ENCODE measurements at places on chromosomes 4 and X.

- peak; percentile 85 for DNase-seq
Observed at GRCh38 chr4:83019794-83020494, 9.3 kb upstream of the LIN54 start.

GRCh38 chrX:20037186-20037585 is 46.3 kb upstream of the BCLAF3 start:
- DNase-seq, result no peak

DNA sequence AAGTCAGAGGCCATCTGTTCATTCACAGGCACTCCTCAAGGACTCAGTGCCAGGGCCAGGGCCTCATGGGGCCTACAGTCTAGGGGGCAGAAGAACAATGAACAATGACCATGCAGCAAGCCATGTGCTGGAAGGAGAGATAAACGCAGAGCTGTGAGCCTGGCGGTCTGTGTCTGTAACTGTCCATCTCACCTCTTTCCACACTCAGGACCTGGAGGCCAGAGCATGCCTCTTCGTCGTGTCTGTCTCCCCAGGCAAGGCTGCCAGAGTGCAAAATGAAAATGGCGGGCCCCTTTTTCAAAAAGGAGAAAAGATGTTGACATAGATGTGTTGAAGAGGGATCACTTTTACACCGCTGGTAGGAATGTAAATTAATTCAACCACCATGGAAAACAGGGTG is 78.5 kb downstream of the MSX1 start:
- DNase-seq, result no peak

DNA sequence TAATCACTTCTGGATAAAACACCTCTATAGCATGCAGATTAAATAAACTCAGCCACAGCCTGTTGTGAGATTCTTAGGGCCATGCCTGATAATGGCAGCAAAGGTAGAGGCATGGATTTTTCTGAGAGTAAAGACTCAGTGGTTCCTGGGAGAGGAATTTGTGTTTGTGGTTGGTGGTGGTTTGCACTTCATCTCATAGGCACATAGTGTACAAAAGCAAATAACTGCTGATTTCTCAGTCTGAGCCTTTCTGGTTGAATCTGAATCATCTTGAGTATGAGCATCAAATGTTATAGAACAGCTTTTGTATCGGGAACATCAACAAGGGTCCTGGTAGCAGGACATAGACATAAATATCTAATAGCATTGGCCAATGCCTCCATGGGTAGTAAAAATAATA is 274.3 kb downstream of the FRMPD4 start:
- no peak for DNase-seq

DNA sequence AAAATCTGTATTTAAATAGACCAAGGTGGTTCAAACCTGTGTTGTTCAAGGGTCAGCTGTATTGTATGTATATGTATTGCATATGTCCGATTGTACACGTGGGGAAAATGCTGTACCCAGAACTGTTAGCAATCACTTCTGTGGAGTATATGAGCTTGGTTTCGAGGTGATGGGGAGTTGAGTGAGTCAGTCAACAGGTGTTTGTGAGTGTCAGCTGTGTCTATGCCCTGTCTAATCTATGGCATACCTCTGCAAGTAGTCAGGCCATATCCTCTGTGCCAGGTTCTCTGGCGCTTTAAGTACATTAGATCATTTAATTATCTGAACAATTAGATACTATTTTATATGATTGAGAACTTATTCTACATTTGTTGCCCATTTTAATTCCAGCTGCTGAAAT is 7.4 kb downstream of the ZRSR2 start:
- DNase-seq, result no peak

DNA sequence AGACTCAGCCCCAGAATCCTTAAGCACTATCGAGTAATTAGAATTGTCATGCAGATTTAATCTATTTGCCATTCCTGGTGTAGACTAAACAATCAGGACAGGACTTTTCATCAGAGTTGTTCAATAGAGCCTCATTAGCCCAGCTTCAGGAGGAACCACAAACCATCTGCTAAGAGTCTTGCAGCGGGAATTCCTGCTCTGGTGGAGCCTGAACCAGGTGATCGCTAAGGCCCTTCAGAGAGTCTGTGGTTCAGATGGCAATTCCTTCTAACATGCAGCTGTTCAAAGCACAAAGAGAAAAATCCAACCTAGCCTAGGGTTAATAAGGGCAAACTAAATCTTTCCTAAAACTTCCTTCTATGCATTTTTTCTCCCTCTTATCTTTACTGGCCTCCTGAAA is 119.1 kb upstream of the CPEB2 start:
- DNase-seq, result no peak

- no peak for DNase-seq
Observed at GRCh38 chr4:183532821-183533220, 28.0 kb downstream of the ING2 start.

DNA sequence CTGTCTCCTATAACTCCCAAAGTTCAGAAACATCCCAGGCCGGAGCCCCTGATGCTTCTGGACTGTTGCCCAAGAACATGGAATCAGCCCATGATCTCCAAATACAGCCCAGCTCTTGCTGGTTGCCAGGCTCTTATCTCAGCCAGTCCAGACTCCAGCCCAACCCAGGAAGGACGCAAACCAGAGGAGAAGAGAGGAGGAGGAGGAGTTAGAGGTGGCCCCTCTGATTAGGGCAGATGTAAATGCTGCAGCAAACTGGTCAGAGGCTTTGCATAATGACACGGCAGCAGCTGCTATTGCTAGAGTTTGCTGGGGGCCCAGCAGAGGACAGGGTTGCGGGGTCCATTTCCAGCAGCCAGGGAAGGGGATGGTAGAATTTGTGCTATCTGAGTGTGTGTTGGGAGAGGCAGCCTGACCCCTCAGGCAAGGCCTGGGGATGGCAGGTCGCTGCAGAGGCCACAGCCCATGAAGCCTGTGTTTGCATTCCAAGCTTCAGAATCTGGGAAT is 4.2 kb upstream of the OTUD5 start:
- DNase-seq, result no peak

- no peak for DNase-seq
Observed at GRCh38 chr4:138665851-138666250, 349.7 kb upstream of the NOCT start.

DNA sequence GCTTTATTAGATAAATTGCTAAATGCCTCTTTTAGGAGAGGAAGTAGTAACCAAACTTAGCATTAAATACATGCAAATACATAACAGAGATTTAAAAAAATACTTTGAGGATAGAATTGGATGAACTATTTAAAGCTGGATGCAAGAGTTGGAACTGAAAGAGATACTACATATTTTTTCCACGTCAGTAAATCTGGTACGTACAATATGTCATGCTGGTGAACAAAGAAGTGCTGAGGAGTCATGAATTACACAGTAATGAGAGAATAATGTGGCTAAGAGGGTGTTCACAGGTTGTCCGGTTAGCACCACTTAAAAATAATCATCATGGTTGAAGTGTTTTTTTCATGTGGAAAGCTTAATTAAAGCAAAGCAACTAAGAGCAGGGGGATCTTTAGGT is 184.1 kb upstream of the FRMPD4 start:
- DNase-seq, result no peak

GRCh38 chrX:40543661-40544328 is 37.0 kb upstream of the ATP6AP2 start:
- peak; percentile 30 for DNase-seq

GRCh38 chr4:141375855-141376254 is 155.2 kb downstream of the ZNF330 start:
- DNase-seq, result no peak

- no peak for DNase-seq
Observed at GRCh38 chr4:158314756-158315487, 104.6 kb downstream of the TMEM144 start.

- no peak for DNase-seq
Observed at GRCh38 chr4:147327322-147327721, 153.6 kb upstream of the EDNRA start.

- DNase-seq, result no peak
Observed at GRCh38 chr4:4386296-4386735, 586 bp upstream of the NSG1 start.

- DNase-seq, result no peak
Observed at GRCh38 chr4:153757407-153757806, 2.4 kb downstream of the RNF175 start.

GRCh38 chr4:41394481-41394894 is 137.8 kb downstream of the UCHL1 start:
- DNase-seq, result no peak

- no peak for DNase-seq
Observed at GRCh38 chr4:62075521-62075920, 875.4 kb downstream of the ADGRL3 start.

DNA sequence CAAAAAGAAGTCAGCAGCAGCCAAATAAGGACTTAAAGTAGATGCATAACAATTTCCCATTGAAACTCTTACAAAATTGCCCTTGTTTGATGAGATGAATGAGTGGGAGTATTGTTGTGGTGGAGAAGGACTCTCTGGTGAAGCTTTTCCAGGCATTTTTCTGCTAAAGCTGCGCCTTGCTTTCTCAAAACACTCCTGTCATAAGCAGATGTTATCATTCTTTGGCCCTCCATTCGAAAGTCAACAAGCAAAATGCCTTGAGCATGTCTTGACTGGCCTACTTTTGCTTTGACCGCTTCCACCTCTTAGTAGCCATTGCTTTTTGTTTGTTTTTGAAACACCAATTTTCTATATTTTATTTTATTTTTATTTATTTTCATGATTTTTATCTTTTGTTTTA is 340.9 kb upstream of the FGF13 start:
- DNase-seq, result no peak

GRCh38 chr4:41874398-41874797 is 60.8 kb upstream of the TMEM33 start:
- no peak for DNase-seq

- no peak for DNase-seq
Observed at GRCh38 chr4:67614186-67614585, 55.7 kb downstream of the STAP1 start.

DNA sequence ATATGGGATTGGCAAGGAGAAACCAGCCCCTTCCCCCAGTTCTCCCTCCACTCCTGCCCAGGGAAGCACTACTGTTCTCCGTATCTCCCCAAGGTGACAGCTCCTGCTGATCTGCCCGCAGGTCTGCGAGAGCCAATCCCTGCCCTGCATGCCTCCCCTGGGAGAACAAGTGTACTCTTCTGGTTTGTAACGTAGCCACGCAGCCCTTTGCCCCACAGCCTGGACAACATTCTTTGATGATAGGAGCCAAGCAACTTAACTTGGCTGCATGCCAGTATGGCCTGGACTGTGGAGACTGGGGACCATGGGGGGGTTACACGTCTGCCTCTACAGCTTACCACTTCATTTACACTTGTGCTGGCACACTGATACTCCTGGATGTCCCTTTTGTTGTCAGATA is 2.0 kb downstream of the STBD1 start:
- no peak for DNase-seq

DNA sequence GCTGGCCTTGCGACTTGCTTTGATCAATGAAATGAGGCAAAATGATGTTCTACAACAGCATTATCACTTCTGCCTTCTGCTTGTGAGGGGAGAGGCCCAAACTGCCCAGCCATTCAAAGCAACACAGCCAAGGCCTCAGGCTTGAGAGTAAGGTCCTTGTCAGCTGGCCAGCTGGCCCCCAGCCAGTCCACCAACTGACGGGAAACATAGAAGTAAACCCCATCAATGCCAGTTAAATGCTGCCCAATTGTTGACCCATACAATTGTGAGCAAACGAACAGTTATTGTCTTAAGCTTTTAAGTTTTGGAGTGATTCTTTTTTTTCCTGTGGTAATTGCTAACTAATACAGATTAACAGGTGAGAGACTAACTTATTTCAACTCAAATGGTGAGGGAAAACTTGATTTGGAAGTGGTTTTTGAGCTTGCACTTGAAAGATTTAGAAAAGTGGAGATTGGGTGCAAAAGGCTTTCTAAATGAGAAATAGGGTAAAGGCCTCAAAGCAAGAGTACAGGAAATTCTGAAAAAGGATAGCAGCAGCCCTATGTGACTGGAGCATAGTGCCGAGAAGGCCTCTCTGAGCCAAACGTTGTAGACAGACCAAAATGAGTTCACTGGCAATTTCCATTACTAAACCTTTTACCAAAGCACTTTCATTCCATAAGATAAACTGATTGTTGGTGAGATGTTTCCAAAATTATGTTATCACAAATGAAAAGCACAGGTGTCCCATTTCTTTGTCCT is 66.9 kb downstream of the ARHGEF38 start:
- no peak for DNase-seq

GRCh38 chrX:81390237-81390636 is 188.3 kb downstream of the SH3BGRL start:
- no peak for DNase-seq

- DNase-seq, result peak; percentile 31
Observed at GRCh38 chr4:79576429-79576753, 168.4 kb upstream of the GK2 start.

DNA sequence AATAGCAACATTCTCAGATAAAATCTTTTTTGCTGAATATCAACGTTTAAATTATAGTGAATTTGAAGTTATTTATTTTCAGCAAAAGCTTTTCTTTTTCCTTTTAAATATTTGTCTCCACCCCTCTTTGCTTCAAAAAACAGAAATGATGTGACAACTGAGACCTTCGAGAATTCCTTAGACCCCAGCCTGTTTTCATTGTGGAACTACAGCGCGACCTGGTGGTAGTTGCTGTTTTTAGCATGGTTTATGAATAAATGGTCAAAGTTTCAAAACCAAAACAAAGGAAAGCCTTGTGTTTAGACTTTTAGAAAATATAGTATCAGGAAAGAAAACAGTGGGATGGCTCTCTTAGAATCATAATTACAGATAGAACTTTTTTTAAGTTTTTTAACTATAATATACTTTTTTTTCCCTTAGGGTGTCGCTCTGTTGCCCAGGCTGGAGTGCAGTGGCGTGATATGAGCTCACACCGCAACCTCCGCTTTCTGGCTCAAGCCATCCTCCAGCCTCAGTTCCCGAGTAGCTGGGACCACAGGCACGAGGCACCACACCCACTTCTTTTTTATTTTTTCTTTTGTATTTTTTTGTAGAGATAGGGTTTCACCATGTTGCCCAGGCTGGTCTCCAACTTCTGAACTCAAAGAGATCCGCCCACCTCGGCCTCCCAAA is 26.8 kb upstream of the TMEM184C start:
- DNase-seq, result no peak

GRCh38 chr4:40486534-40486933 is 143.1 kb downstream of the RBM47 start:
- DNase-seq, result no peak

- no peak for DNase-seq
Observed at GRCh38 chr4:27101561-27101960, 240.9 kb downstream of the STIM2 start.

DNA sequence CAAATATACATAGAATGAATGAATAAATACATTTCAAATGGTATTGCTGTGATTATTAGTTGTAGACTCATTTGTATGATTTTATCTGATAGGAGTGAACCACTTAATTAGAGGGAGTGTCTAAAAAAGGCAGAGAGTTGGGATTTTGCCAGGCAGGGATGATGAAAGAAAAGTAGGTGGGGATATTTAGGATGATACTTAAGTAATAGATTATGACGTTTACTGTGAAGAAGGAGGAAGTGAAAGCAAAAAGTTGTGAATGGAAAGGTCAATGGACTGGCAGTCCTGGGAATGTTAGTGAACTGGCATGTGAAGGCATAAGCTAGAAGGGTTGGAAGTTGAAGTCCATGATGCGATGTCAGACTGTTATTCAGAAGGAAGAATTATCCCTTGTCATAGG is 917.1 kb downstream of the RAPGEF2 start:
- DNase-seq, result no peak

Measured in CMK (cell line).